Stimulated activated CD8-positive, alpha-beta memory T cell treated with anti-CD3 and anti-CD28 coated beads, Interleukin-12 subunit alpha, Interleukin-12 subunit beta, amount 100 ng/mL, for 1 hour (primary cell): ENCODE measurements at places on chromosomes 2 and 18.

- DNase-seq = no peak
Measured at GRCh38 chr2:212107989-212108388, 430.6 kb downstream of the ERBB4 start.

- DNase-seq = no peak
Measured at GRCh38 chr2:233821196-233821595, 33.1 kb downstream of the HJURP start.

DNA sequence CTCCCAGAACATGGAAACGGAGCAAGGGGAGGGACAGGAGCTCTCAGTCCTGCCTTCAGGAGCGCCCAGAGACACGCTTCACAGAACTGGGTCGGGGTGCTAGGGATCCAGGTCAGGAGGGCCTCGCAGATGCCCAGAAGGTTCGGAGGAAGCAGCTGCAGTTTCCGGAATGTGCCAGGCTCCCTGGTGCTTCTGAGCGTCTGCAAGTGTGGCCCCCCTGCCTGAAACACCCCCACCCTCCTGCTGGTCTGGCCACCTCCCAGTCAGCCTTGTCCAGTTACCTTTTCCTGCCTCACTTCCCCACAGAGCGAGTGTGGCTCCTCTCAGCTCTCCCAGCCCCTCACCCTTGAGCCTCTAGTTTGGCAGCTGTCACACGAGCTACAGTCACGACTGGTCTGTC, 88.3 kb upstream of the TAF1B start:
- no peak for DNase-seq

DNA sequence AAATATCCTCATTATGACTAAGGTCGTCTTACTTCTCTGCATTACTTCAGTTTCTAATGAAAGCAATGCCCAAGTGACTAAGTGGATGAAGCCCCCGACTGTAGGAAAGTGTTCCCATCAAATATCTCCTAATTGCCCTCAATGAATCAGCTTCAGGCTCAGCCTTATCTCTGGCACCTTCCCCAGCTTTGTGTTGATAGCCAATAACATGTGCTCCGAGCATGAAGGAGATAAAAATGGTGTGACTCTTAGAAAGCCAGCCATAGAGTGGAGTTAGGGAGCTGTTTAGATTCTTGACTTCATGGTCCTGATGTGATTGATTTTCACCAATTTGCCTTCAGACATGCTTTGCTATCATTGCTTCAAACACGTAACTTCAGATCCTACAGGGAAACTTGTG, 339.2 kb upstream of the NRP2 start:
- DNase-seq = no peak

GRCh38 chr18:59623456-59624368, 73.5 kb downstream of the CCBE1 start:
- DNase-seq = no peak

DNA sequence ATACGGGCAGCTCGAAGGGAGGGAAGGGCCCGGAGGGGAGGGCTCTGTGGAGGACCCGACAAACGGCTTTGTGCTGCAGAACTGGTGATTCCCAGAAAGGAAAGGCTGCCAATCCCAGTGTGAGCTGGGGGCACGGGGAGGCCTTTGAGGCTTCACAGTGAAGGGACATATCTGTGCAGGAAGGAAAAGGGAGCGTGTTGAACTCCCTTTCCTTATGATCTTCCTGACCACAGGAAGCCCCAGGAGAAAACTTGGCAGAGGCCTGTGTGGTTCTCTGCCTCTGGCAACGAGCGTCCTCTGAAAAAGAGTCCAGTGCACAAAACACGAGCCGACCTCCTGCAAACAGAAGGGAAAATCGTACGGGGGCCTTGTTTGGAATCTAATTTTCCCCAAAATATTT, 683.5 kb upstream of the SALL3 start:
- no peak for DNase-seq

- DNase-seq = no peak
Measured at GRCh38 chr2:121085801-121086200, 199.2 kb downstream of the TFCP2L1 start.

DNA sequence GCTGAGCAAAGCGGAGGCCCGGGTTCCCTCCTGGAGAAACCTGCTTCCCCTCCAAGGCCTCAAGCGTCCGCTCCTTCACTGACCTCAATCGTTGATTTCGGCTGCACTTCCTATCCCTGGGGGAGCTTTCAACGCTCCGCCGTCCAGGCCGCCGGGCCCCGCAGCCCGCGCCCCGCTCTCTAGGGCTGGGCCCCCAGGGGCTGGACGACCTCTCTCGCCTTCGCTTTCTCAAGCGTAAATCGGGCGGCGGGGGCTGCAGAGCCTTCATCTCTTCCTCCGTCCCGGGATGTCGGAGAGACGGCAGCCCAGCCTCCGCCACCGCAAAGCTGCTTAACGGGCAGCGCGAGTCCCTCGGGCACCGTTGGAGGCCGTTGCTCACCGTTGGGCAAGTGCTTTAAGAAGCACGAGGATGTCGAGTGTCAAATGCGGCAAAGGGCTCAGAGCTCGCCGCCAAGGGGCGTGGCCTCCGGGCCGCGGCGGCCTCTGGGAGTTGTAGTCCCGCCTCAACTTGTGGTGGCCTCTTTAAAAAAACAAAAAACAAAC, 8.5 kb downstream of the HES6 start:
- peak; percentile 59 for DNase-seq

GRCh38 chr18:46315161-46315560, 211.0 kb downstream of the HAUS1 start:
- no peak for DNase-seq

DNA sequence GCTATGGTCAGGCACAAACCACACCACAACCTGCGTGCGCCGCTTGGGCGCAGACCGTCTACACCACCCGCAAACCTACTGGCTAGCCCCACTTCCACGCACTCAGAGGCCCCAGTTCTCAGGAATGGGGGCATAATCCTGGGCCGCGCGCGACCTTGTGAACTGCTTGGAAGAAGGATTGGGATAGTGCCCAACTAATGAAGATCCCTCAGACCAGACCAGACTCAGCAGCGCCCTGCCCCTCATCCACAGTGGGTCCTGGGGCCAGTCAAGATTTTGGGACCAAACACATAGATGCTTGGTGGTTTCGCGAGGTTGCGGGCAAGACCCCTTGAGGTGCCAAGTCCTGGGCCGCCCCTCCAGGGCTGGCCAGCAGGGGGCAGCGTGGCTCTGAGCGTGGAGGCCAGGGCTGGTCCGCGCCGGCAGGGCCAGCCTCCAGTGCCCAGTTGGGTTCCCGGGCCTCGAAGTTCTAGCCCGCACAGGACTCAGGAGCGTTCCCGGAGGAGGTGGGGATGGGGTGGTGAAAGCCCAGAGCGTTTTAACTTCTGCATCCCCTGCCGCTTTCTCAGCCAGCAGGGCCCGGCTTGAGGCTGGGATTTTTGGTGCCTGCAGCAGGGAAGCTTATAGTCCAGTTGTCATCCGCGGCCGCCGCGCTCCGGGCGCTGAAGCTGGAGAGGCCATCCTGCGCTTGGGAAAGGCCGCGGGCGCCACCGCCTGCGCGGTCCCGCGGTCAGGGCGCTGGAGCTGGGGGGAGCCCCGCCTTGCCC, 8.3 kb downstream of the OSR1 start:
- peak; percentile 33 for DNase-seq

GRCh38 chr18:80044072-80044471, 9.8 kb downstream of the RBFA start:
- DNase-seq = no peak

- no peak for DNase-seq
Measured at GRCh38 chr2:3571284-3571683, 3.8 kb upstream of the RPS7 start.

DNA sequence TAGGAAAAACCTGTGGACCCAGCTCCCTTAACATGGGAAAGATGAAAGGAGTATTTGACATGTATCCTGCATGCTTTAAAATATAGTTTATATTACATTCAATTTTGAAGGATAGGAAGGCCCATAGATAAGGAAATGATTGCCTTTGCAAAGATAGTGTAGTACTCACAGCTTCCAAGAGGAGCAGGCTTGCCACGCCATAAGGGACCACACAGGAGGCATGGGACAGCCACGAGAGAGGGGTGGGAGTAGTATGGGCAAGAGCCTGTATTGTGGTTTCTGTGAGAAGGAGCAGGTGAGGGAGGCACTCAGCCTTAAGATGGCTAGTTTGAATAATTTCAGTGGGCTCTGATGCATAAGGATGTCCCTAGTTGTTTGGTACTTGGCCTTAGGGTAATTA, 740.3 kb downstream of the SATB2 start:
- no peak for DNase-seq

GRCh38 chr2:147683380-147683779, 161.4 kb upstream of the ACVR2A start:
- no peak for DNase-seq

- no peak for DNase-seq
Measured at GRCh38 chr2:223696719-223697118, 94.6 kb upstream of the SCG2 start.

DNA sequence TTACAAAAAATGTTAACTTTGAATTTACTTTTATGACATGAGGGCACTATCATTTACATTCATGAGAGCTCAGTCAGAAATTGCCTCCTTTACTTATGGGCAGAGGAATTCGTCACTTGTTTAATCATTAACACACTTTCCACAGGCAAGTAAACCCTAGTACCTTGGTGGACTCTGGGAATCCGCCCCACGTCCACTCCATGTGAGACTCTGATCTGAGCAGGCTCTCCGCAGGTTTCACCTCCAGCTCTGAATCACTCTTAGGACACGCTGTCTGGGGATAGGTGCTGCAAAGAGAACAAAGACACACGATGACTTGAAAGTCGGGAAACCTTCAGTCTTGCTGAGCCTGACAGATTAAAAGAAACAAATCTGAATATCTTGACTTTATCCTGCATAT, 73.6 kb downstream of the LPIN2 start:
- no peak for DNase-seq

DNA sequence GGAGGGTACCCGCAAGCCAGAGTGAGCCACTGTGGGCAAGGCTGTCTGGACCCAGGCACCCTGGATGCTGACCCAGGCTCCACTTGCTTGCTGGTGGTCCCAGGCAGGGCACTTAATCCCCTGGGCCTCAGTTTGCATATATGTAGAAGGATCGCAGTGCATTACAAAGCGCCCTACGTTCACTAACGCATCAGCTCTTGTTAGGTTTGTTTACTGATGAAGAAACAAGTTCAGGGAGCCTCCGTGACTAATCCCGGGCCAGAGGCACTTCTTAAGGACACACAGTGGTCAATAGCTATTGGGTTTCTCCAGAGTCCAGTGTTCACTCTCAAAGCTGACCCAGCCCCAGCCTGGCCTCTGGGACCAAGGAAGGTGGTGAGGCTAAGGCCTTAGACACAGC, 70.2 kb downstream of the LBH start:
- no peak for DNase-seq

- DNase-seq = no peak
Measured at GRCh38 chr2:40028792-40029488, 249.9 kb upstream of the THUMPD2 start.

- DNase-seq = no peak
Measured at GRCh38 chr2:15271941-15272542, 289.1 kb downstream of the NBAS start.

DNA sequence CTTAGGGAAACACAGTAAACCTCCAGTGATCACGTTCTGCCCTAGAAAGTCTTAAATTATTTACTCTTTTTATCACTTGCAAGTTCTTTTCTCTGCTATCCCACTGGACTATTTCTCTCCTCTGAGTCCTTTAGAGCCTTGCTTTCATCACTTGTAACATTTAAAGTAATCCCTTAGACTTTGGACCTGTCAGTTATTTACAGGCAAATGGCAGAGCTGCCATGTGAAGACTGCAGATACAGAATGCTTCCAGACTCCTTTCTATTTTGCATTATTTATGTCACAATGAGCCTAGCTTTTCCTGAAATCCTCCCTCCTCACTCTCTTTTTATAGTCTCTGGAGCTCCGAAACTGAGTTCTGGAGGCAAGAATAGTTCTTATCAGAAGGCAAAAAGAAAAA, 325.6 kb upstream of the TRIB2 start:
- no peak for DNase-seq

GRCh38 chr2:208266553-208266893, 468 bp downstream of the PIKFYVE start:
- DNase-seq = no peak

- DNase-seq = no peak
Measured at GRCh38 chr2:191933307-191934105, 86.6 kb upstream of the CAVIN2 start.

GRCh38 chr2:33836628-33837027, 237.5 kb upstream of the FAM98A start:
- no peak for DNase-seq

DNA sequence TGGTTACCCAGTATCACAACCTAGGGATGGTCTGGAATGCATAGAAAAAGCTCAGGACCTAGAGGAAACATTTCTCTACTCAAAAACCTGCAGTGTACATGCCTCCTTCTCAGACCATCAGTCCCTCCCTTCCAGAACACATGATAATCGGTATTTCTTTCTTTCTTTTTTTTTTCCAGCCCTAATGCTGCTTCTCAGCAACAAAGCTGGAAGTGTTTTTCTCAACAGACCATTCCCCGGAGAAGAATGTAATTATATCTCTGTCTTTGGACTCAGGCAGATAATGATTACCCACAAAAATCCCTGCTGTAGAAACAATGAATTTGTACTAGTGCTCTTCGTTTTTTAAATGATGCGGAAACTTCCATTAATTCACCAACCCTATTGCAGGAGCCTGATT, 44.1 kb upstream of the NDUFV2 start:
- no peak for DNase-seq

- no peak for DNase-seq
Measured at GRCh38 chr2:148616662-148617061, 27.9 kb upstream of the EPC2 start.

DNA sequence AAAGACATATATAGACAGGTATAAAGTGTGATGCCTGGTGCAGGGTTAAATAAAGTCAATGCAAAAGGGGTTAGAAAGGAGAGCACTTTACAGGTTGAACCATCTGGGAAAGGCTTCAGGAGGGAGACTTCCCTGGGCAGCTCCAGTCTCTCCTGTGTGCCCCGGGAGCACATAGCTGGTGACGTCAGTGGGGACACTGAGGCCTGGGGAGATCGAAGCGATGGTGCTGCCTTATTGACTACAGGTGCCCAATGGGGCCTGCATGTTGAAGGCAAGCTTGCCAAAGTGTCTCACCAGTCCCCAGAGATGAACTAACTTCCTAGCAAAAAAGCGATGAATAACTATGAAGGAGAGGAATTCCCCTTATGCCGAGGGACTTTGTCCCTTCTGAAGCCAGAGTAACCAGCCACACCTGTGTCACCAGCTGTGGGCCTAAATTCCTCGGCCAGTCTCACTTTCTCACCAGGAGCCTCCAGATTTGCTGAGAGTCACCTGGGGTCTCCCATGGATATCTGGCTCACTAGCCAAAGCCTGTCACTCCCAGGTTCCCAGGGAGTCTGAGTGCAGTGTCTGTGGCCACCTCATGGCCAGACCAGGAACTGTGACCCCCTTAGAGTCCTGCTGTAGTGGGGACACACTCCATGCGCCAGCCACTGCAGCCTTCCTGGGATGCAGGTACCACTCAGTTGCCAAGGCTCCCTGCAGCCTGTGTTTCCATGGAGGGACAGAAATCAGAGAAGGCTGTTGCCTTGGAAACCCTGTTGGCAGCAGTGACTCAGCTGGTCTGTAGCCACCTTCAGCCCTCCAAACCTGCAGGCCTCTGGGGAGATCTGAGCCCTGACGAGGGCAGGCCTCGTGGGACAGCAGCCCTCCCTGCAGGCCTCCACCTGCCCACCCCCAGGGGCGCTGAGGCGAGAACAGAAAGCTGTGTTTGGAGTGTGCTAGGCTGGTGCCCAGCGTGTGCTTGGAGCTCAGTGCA, 128.7 kb downstream of the CTIF start:
- no peak for DNase-seq

- no peak for DNase-seq
Measured at GRCh38 chr18:67154979-67155378, 361.5 kb downstream of the DSEL start.

GRCh38 chr2:26648516-26648915, 7.3 kb upstream of the CIB4 start:
- no peak for DNase-seq
